Epithelial cell of prostate (primary cell): ENCODE measurements at places on chromosomes 13 and 19.

DNA sequence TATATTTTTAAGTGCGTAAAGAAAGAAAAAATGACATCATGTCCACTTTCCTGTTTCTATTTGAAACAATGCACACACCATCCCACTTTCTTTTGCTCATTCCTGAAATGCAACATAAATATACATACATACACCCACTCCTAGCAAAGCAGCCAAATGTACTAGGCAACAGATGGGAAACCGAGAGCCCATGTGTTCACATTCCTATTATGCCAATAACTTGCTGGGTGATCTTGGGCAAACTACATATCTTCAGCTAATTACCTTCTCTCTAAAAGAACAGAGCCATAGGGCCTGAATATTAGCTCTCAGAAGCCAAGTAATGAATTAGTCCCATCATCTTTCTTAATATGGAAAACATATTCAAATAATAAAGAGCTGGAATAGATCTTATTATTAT, 610.6 kb upstream of the ATXN8OS start:
- no peak for DNase-seq

GRCh38 chr13:49329831-49330545, 82.3 kb downstream of the CDADC1 start:
- no peak for DNase-seq

GRCh38 chr19:41249707-41250423, 14.3 kb upstream of the HNRNPUL1 start:
- DNase-seq: no peak

- DNase-seq: no peak
Observed at GRCh38 chr13:48542581-48543341, 9.9 kb upstream of the RCBTB2 start.

DNA sequence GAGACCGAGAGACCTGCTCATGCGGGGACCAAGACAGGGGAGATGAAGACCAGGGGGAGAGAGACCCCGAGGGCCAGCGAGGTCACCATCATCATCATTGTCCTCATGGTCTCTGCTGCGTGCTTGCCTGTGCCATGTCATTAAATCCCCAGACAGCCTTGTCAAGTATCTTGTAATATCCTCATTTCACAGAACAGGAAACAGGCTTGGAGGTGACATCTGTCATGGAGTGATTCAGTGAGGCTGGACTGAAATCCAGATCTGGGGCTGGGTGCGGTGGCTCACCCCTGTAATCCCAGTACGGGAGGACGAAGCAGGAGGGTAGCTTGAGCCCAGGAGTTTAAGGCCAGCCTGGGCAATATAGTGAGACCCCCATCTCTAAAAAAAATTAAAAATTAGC, 5.9 kb upstream of the NANOS2 start:
- DNase-seq: no peak

DNA sequence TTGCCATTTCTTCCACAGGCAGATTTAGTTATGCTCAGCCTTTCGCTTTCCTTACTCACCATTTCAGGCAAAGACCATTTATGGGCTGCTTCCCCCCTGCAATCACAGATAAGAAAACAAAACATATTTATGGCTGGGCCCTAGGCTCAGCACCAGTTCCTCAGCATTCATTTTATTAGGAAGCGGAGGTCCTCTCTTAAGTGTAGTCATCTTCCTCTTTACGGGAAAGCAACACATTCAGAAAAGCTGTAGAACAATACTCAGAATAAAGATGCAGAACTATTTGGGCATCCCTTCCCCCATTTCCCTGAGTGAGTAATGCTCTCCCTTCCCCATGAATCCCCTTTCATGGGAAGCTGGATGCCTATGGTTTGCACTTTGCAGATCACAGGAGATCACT, 27.9 kb downstream of the FLT1 start:
- DNase-seq: no peak

- no peak for DNase-seq
Observed at GRCh38 chr13:105642511-105642958, 892.9 kb downstream of the EFNB2 start.

DNA sequence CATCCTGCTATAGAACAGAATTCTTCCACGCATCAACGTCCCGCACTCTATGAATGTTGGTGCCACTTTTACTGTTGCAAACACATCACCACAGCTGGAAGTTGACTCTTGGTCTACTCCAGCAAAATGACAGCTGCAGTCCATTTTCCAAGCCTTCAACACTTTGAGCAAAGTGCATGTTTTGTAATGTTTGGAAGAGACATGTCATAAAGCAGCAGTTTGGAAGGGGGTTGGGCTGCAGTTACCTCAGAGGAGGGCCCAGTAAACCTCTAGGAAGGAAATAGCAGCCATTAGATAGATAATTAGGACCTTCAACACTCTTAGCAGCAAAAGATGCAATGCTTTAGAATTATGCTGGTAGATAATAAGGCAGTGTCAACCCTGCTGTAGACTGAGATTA, 323.6 kb downstream of the TDRD3 start:
- DNase-seq: no peak

DNA sequence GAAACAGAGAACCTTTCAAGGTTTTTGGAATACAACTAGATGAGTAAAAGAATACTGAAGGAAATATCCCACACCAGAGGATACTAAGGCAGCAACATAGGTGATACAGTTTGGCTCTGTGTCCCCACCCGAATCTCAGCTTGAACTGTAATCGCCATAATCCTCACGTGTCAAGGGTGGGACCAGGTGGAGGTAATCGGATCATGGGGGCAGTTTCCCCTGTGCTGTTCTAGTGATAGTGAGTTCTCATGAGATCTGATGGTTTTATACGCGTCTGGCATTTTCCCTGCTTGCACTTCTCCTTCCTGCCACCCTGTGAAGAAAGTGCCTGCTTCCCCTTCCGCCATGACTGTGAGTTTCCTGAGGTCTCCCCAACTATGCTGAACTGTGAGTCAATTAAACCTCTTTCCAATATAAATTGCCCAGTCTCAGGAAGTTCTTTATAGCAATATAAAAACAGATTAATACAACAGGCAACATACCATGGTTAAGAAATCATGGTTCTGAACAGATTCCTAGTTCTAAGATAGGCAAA, 97.0 kb downstream of the ABCC4 start:
- DNase-seq: no peak

DNA sequence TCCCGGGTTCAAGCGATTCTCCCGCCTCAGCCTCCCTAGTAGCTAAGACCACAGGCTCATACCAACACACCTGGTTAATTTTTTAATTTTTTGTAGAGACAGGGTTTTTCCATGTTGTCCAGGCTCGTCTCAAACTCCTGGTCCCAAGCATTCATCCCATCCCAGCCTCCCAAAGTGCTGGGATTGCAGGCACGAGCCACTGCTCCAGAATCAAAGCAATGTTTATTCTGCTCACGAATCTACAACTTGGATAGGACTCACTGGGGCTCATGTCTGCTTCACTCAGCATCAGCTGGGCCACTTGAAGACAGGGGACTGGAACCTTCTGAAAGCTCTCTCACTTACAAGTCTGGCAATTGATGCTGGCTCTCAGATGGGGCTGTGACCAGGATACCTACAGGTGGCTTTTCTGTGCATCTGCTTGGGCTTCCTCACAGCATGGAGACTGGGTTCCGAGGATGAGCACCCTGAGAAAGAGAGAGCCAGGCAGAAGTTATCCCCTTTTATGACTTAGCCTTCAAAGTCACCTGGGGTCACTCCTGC, 8.2 kb upstream of the ZNF792 start:
- no peak for DNase-seq

- DNase-seq: no peak
Observed at GRCh38 chr13:32300406-32300805, 14.8 kb downstream of the ZAR1L start.
